NCI-H187 (cell line): ENCODE measurements at places on chromosomes 3 and 15.

DNA sequence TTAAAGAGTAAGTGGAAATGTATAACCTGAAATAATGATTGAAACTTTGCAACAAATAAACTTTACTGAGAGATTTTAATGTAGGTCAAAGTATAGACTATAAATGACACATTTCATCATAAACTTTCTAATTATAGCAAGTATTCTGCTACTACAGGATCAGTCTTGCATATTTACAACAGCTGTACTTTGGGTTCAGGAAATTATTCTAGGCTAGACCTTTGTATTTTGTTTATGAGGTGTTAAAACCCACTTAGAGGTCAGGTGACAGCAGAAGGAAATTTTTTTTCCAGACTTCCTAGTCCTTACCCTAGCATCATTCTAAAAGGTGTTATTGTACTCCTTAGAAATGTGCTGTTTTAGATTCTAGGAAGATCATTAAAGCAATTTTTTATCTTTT, 2.3 kb downstream of the RNF7 start:
- DNase-seq = no peak

- DNase-seq = no peak
Measured at GRCh38 chr15:63466378-63467192, 37.8 kb upstream of the USP3 start.

DNA sequence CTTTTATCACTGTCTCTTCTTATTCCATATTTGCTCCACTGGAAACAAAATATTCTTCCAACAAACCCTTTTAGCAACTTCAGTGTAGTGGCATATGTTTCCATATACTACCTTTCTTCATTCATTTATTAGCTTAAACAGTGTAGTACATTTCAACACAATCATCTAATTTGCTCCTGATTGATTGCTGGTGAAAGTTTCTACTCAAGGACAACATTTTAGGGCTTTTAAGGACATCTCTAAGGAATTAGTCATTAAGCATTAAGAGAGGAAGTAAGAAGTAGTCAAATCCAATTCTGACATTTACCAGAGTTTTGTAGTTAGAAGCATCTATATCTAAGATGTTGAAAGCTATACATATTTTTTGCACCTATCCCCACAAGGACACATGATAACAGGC, 55.8 kb downstream of the RSRC1 start:
- DNase-seq = no peak

DNA sequence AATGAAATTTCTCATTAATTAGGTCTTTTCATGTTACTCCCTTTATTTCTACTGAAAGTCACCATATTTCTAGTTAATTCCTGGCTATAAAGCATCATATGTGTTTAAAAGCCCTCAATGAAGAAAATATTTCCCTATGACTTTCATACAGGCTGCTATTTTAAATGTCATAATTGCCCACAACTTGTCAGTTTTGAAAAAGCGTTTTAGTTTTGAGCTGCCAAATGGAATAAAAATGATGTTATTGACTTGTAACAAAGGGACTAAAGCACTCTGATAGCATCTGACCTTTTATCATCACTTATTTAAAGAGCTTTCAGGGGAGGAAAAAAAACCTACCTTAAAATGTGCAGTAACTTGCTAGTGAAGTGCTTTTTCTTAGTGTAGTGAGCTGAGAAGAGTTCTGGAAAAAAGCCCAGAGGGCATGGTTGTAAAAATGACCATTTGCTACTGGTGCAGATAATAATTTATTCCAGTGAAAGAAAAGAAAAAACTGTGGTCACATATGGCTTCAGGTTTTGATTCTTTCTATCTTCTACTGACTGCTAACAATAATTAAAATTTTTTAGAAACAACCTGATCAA, 877.2 kb downstream of the CADM2 start:
- DNase-seq = no peak

DNA sequence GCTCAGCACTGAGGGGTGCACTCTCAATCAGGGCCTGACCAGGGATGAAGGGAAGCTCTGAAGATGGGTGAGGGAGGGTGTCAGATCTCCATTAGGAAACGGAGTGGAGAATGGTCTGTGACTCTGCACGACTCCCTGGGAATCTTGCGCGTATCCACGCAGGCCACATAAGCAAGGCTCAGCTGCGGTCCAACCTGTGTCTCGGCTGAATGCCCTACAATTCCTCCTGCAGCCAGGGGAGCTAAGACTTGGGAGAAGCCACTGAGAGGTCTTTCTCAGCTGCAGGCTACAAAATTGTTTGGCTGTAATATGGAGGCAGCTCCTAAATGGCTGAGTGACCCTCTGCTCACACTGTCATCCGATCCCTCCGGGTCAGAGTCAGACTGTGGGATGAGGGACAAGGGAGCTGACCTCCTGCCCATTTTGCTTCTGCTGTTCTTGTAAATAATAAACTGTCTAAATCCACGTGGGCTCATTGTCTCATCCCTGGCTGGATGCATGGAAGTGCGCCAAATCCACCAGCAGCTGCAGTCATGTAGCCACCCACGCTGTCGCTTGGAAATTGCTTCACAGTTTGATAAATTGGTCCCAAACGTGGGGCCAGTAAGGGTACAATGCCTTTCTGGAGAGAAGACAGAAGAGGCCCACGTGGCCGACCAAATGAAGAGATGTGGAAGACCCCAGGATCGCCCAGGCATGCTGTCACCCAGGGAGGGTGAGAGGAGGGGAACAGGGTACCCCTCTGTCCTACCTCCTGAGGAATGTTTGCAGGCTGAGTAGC, 30.5 kb downstream of the ALS2CL start:
- DNase-seq = no peak

GRCh38 chr15:36075333-36075732, 504.1 kb upstream of the CDIN1 start:
- DNase-seq = no peak

GRCh38 chr3:31255007-31255581, 277.6 kb upstream of the STT3B start:
- no peak for DNase-seq

- DNase-seq = no peak
Measured at GRCh38 chr15:68374168-68374745, 57.7 kb downstream of the ITGA11 start.

- DNase-seq = no peak
Measured at GRCh38 chr15:34718681-34719665, 35.8 kb downstream of the GJD2 start.

GRCh38 chr15:33032053-33032452, 162.5 kb downstream of the FMN1 start:
- DNase-seq = no peak

DNA sequence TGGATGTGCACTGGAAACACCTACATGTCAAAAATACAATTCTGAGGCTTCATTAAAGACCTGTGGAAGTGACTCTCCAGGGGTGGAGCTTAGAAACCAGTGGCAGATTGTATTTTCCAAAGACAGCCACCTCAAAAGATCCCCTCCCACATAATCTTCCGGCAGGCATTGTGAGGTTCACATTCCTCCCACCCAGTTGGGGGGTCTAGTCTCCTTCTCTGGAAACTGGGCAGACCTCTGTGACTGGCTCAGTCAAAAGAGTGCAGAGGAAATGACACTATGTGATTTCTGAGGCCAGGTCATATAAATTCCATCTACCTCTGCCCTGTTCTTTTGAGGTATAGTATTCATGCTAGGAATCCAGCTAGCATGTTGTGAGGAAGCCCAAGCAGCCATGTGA, 1.9 kb upstream of the CFAP92 start:
- no peak for DNase-seq

DNA sequence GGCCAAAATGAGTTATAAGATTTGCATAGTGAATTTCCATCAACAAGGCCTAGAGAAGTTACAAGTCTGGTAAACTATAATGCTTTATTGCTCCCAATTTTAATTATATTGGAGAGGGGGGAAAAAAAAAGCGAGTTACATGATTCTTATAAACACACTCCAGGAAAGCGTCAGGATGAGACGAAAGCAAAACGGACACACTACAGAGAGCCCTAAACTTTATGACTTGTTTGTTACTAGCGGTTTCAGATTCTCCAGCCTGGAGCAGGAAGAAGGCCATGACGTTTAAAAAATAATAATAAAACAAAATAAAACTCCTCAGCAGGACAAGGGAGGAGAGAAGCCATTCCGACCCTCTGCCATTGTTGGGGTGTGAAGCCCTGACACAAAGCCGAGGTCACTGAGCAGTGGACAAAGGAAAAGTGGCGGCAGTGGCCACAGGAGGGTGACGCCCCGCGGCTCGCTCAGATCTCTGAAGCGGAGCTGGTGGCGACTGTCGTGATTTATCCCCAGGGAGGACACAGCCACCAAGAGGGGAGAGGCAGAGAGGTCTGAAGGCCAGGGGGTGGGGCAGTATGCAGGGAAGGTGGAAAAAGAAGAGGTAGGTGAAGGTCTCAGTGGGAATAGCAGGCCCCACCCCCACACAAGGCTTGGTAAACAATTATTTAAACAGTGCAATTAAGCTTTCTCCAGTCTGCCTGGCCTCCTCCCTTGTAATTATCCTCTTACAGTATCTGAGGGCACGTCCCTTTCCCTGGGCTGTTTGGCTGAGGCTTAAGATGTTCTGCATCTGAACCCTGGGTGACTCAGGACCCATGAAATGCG, 45.3 kb downstream of the ADAMTS9 start:
- no peak for DNase-seq

- DNase-seq = no peak
Measured at GRCh38 chr3:56724676-56725075, 41.6 kb upstream of the TASOR start.

DNA sequence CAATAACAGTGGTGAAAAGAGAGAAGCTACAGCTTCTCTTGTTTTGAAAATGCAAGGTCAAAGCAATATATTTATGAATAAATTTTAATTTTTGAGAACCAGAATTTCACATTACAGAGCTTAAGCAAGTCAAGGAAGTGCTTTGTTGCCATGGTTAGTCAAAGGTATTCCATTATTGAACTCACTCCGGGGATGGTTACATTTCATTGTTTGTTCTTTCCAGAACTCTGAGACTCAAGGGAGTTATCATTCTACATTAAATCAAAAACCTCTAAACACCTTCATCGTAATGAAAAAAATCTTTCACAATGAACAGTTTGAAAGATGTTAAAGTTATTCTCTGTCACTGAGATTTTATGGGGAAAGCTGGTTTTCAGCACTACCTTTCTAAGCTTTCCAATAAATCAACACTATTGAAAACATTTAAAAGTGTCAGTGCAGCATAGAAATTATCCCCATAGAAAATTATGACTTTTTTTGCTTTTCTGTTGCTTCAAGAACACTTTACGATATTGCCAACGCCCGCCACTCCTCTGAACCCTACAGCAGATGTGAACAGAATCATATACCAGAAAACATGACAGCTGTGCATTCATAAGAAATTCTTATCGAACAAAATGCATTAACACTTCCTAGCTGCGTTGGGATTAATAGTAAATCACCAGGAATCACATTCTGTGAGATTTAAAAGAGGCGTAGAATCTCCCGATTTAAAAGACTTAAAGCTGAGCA, 83.0 kb downstream of the OTOL1 start:
- no peak for DNase-seq

DNA sequence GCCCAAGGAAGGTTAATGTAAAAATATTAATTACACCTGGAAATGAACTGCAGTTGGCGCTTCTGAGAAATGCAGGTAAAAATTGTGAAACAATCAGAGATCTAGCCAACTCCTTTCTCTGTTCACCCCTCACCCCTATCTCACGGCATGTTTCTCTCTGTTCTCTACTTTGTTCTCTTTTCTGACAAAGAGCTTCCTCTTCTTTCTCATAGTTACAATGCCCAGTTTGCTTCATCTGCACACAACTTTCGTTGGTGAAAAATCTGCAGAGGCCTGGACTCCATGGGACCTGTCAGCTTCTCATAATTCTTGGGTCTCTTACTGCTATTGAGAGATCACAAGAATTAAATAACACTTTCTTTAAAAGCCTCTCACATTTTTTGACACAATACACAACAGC, 212.9 kb upstream of the LRRN1 start:
- no peak for DNase-seq
